ENCODE measurements at places on chromosomes 11 and 22. TPM values are rescaled to one million over a fixed set of nuclear protein-coding genes. Genes with fewer than 3 reads are reported as not detected.
A peak's percentile ranks its signal among the peaks of the same experiment; 100 is the strongest.

DNA sequence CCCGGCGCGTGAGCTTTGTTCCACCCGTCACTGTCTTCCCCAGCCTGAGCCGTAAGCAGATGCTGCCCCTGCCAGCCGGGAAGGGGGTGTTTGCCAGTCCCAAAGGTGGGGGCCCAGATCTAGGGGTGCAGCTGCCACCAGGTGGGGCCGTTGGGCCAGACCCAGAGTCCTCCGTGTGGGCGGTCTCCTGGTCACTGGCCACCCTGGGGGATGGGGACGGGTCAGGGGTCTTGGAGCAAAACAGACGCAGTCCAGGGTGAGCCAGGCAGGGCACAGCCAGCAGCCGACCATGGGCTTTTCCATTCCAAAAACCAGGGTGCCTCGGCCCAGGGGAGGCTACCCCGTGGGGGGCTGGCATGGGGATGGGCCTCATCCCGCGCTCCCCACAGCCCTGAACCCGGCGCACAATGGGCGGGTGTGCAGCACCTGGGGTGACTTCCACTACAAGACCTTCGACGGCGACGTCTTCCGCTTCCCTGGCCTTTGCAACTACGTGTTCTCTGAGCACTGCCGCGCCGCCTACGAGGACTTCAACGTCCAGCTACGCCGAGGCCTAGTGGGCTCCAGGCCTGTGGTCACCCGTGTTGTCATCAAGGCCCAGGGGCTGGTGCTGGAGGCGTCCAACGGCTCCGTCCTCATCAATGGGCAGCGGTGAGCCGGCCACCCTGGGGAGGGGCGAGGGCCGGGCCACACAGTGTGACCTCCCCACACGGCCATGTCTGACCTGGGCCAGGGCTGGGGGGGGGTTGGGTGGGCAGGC, 3.5 kb downstream of the MUC5B start:
- no peak overlapping the region for H3K27ac ChIP-seq
- no peaks in the 10 kb centered on the region for H3K36me3 ChIP-seq
- H3K27me3 ChIP-seq = peaks cover 26% of the 10 kb centered on the region
- no peak overlapping the region for H3K4me3 ChIP-seq

Gene CALCB
- not detected for total RNA-seq

DNA sequence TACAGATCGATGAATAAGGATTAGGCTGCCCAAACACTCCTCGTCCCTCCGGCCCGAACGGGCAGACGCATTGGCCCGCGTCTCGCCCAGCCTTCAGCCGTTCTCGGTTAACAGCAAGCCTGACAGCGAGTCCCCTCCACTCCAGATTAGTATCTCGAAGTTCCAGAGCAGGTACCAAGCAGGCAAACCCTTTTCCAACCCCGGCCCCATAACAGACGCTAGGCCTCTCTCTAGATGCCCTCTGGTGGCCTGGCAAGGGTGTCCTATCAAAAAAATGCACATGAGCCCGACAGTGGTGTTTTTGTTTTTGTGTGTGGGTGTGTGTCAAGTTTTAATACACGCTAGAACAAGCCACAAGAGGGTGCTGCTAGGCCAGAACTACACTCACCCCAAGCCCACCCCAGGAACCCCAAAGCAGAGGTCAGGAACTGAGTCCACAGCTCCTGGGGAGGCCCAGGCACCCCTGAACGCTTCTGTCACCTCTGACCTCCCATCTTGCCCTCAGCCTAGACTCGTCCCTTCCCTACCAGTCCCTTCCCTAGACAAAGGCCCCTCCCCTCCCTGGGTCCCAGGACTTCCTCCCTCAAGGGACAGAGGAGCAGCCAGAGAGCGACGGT, 658 bp upstream of the ARFGAP2 start:
- H3K27ac ChIP-seq = peak overlapping the region; percentile 98
- peaks cover 24% of the 10 kb centered on the region for H3K4me1 ChIP-seq
- no peaks in the 10 kb centered on the region for H3K27me3 ChIP-seq
- H3K4me3 ChIP-seq = peak overlapping the region; percentile 100

- H3K4me1 ChIP-seq = no peaks in the 10 kb centered on the region
- H3K36me3 ChIP-seq = no peaks in the 10 kb centered on the region
- DNase-seq = no peak
- H3K27me3 ChIP-seq = no peaks in the 10 kb centered on the region
These were observed 192.7 kb downstream of the SHANK2 start for GRCh38 chr11:71059662-71060061.

DNA sequence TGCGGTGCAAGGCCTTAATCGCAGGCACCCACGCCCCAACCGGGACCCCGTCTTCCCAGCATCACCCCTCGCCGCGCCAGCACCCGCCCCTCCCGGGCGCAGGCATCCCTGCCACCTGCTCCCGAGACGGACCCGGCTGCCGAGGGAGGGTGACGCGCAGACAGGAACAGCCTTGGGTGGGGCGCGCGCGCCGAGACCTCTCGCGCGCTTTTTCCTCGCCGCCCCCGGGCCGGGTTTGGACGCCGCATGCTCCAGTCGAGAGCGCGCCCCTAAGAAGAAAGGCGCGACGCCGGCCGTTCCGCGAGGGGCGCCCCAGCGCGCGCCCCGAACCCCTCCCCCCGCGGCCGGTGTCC, 504 bp downstream of the CFL1 start:
- no peaks in the 10 kb centered on the region for H3K27me3 ChIP-seq
- peaks cover 47% of the 10 kb centered on the region for H3K36me3 ChIP-seq
- peak overlapping the region; percentile 98 for H3K4me3 ChIP-seq
- peaks cover 31% of the 10 kb centered on the region for H3K4me1 ChIP-seq
- no peak for DNase-seq

Gene TEF
- total RNA-seq = 45.6 TPM

DNA sequence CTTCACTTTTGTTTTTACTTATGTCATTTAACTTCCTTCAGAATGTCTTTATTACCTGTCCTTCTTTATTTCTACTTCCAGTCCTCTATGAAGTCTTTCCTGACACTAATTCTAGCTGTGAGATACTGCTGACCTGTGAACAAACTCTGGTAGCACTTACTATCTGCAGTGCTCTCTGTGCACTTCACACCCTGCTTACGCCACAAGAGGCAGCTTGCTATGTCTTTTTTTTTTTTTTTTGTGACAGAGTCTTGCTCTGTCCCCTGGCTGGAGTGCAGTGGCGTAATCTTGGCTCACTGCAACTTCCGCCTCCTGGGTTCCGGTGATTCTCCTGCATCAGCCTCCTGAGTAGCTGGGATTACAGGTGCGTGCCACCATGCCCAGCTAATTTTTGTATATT, 10.7 kb downstream of the STIM1 start:
- no peak overlapping the region for H3K4me3 ChIP-seq
- H3K27ac ChIP-seq = peak overlapping the region; percentile 66
- peaks cover 44% of the 10 kb centered on the region for H3K4me1 ChIP-seq

DNA sequence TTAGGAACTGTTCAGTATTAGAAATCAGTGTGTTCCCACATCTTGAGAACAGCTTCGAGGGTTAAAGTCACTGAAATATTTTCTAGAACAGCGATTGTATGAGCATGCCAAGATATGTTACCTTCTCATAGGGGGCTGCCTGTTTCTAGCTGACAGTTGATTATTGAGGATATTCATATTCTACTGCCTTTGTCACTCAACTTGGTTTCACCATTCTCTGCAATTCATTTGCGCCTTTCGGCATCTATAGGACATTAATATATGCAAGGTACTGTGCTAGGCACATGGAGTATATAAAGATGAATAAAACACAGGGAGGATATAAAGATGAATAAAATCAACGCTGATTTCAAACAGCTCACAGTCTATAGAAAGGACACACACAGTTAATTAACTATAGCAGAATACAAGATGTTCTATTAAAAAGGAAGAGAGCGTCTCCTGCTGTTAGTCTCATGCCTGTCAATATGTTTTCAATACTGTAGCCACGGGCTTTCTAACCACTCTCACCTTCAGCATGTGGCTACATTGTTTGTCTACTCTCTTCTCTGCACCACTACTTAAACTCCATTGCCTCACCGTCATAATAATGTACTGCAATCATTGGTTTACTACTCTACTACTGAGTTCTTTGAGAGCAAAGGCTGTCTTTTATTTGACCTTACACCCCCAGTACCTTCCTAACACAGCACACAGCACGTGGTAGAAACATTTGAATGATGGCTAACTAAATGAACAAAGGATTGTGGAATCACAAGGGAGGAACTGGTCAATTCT, 81.9 kb downstream of the RAB30 start:
- H3K27me3 ChIP-seq = no peaks in the 10 kb centered on the region
- H3K36me3 ChIP-seq = peaks cover 23% of the 10 kb centered on the region
- no peak overlapping the region for H3K4me3 ChIP-seq
- H3K27ac ChIP-seq = no peak overlapping the region
- no peaks in the 10 kb centered on the region for H3K4me1 ChIP-seq
- DNase-seq = no peak

DNA sequence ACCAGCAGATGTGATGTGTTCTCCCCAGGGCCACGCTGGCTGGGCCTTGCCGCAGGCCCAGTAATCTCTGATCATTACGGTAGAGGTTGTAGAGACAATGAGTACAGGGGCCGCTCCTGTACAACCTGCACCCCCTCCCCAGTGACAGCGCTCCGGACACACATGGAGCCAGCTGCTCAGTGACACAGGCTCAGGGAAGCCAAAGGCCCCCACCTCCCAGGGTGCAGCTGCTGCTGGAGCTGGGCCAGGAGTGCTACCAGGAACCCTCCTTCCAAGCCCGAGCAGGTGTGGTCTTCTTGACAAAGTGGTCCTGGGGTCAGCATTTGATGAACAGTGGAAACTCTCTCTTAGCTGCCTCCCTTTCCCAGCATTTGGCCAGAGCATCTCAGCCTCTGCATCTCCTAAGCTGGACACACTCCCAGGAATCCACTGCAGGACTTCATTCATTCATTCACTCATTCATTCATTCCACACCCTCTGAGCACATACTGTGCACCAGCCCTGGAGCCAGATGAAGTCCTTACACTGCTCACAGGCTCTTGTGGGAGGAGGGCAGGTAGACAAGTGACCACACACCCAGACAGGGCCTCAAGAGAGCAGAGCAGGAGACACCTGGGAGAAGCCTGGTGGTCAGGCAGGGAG, 49.6 kb upstream of the MPEG1 start:
- no peak for DNase-seq
- H3K27ac ChIP-seq = no peak overlapping the region
- no peak overlapping the region for H3K4me3 ChIP-seq
- no peaks in the 10 kb centered on the region for H3K27me3 ChIP-seq
- H3K4me1 ChIP-seq = no peaks in the 10 kb centered on the region
- H3K36me3 ChIP-seq = no peaks in the 10 kb centered on the region

Gene CCDC87
- 0.26 TPM for total RNA-seq

- peak; percentile 79 for DNase-seq
- H3K27me3 ChIP-seq = peaks cover 9% of the 10 kb centered on the region
- H3K4me1 ChIP-seq = peaks cover 42% of the 10 kb centered on the region
- H3K27ac ChIP-seq = peak overlapping the region; percentile 55
- H3K4me3 ChIP-seq = no peak overlapping the region
These were observed 12.4 kb downstream of the CRELD2 start for GRCh38 chr22:49930596-49931412.

- peaks cover 36% of the 10 kb centered on the region for H3K4me1 ChIP-seq
- DNase-seq = peak; percentile 80
- H3K27ac ChIP-seq = peak overlapping the region; percentile 91
- H3K4me3 ChIP-seq = peak overlapping the region; percentile 86
These were observed 516 bp downstream of the VPS26B start for GRCh38 chr11:134224710-134225664.

DNA sequence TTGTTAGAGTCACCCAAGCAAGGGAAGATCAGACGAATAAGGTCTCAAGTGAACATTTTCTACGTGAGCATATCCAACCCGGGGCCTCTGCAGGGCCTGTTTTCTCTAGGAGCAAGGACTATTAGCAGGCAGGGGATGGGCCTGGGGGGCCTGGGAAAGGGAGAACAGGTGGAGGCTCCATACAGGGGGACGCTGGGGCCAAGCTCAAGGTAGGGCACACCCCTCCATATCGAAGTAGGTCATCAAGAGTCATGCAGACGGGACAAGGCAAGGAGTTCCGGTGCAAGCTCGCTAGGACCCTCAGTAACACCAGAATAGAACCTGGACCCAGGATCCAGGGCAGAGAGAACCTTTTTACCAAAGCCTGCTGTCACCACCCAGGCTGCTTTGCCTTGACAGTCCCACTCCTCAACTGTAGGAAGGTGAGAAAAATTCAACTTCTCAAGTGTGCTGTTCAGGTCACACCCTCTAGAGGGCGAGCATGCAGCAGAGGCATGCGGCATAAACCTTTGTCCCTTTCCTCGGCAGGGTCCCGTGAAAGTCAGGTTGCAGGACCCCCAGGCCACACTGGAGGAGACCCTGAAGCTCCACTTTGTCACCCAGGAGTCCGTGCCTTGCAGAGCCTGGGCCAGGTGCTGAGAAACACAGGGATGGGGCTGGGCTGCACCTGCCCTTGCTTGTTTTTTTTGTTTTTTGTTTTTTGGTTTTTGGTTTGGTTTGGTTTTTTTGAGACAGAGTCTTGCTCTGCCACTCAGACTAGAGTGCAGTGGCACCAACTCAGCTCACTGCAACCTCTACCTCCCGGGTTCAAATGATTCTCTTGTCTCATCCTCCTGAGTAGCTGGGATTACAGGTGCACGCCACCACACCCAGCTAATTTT, 8.6 kb upstream of the APOBEC3B start:
- H3K27ac ChIP-seq = no peak overlapping the region
- no peaks in the 10 kb centered on the region for H3K36me3 ChIP-seq
- H3K27me3 ChIP-seq = no peaks in the 10 kb centered on the region
- H3K4me3 ChIP-seq = no peak overlapping the region
- no peak for DNase-seq

- DNase-seq = no peak
- H3K27ac ChIP-seq = no peak overlapping the region
- no peaks in the 10 kb centered on the region for H3K27me3 ChIP-seq
- peaks cover 5% of the 10 kb centered on the region for H3K4me1 ChIP-seq
These were observed 355 bp downstream of the TESMIN start for GRCh38 chr11:68751004-68751325.

DNA sequence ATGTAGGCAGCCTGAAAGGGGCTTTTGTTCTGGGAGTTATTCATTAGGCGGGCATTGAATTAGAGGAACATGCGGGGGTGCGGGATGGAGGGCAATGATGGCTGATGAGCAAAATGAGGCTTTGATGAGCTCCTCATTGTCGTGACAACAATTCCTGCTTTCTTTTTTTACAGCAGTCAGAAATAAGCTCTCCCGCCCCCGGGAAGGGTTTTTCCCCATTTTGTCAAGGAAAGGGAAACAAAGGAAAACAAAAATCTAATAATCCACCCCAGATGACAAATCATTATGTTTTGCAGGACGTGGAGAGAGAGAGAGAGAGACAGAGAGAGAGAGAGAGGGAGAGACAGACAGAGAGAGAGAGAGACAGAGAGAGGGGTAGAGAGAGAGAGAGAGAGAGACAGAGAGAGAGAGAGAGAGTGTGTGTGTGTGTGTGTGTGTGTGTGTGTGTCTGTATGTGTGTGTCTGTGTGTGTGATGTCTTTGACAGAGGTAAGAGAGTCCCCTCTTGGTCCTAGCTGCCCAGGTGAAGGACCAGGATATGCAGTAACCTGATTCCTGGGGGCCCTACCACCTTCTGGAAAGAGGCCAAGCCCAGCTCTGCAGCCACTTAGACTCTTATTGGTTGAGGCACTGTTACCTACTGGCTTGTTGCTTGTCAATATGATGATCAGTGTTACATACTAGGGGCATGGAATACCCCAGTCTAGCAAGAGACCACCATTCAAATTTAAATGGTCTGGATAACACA, 46.7 kb upstream of the PARVA start:
- no peaks in the 10 kb centered on the region for H3K36me3 ChIP-seq
- no peak for DNase-seq
- no peak overlapping the region for H3K27ac ChIP-seq
- no peaks in the 10 kb centered on the region for H3K27me3 ChIP-seq

Gene KCNQ1
- 52.9 TPM for total RNA-seq

Gene SLC6A5
- total RNA-seq = not detected

Gene SEPTIN3
- total RNA-seq = 3.2 TPM

- DNase-seq = no peak
- H3K4me1 ChIP-seq = peaks cover 33% of the 10 kb centered on the region
- peak overlapping the region; percentile 70 for H3K27ac ChIP-seq
- H3K27me3 ChIP-seq = no peaks in the 10 kb centered on the region
- no peaks in the 10 kb centered on the region for H3K36me3 ChIP-seq
- H3K4me3 ChIP-seq = no peak overlapping the region
These were observed 43.0 kb upstream of the KLHL35 start for GRCh38 chr11:75475767-75476650.
